Karpas-422 (cell line): ENCODE measurements at places on chromosomes 5 and 9. TPM values are rescaled to one million over a fixed set of nuclear protein-coding genes. Genes with fewer than 3 reads are reported as not detected.

Gene TNFSF8
- 17.9 and 19.6 TPM in 2 replicates for total RNA-seq

DNA sequence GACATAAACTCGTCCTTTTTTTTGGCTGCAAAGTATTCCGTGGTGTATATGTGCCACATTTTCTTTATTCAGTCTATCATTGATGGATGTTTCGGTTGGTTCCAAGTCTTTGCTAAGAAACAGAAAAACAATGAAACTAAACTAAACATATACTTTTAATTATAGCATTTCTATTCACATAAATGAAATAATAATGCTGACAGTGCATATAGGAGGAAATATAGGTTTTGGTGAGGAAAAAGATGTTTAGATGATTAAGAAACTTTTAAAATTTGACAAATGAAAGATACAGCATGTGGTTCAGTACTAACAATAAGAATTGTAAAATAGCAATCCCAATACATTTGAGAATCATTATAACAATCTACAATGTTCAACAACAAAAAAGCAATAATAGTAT lies 1094.5 kb upstream of the CDH6 start:
- no peak for DNase-seq

DNA sequence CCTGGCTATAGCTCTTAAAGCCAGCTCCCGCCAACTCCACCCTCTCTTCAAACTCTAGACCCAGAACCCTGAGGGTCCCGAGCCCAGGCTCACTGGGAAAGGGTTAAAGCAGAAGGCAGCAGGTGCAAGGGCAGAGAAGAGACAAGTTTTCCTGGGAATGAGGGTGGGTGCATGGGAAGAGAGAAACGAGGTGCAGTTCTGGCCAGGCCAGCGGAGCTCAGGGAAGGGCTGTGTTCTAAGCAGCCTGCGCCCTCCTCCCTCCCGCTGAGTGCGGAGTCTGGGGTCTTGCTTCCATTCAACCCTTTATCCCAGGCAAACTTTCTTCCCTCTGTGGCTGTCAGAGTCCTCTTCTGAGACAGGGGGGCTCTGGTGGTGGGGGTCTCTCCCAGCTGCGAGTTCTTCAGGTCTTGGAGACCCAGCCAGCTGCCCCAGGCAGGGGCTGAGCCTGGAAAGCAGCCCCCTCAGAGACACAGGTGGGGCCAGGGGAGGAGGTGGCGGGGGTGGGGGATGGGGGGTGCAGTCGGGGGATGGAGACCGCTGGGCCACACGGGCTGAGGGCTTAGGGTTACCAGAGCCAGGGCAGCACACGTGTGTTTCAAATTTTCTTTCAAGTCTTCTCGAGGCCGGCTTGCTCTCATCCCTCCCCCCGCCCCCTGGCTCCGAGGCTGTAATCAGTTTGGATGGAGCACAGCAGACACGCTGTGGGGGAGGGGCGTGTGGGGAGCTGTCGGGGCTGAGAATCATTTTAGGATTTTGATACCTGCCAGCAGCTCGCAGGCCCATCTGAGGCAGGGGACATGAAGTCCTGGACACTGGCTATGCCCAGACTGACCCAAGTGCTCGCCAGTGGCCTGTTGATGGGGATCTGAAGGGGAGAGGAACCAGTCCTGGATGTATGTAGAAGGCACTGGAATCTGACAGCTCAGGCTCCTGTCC lies 169.6 kb upstream of the SMIM23 start:
- no peak for DNase-seq

GRCh38 chr5:27402828-27403227 lies 364.4 kb upstream of the CDH9 start:
- DNase-seq = no peak

- DNase-seq = no peak
Observed at GRCh38 chr5:180491496-180491895, 2.7 kb upstream of the CNOT6 start.
